ENCODE measurements at places on chromosomes 4 and X. TPM values are rescaled to one million over a fixed set of nuclear protein-coding genes. Genes with fewer than 3 reads are reported as not detected.

- no peaks in the 10 kb centered on the region for H3K4me1 ChIP-seq
- no peaks in the 10 kb centered on the region for H3K36me3 ChIP-seq
- DNase-seq, result no peak
- no peak overlapping the region for H3K4me3 ChIP-seq
These were observed 301.9 kb upstream of the ARSJ start for GRCh38 chr4:114281164-114281960.

DNA sequence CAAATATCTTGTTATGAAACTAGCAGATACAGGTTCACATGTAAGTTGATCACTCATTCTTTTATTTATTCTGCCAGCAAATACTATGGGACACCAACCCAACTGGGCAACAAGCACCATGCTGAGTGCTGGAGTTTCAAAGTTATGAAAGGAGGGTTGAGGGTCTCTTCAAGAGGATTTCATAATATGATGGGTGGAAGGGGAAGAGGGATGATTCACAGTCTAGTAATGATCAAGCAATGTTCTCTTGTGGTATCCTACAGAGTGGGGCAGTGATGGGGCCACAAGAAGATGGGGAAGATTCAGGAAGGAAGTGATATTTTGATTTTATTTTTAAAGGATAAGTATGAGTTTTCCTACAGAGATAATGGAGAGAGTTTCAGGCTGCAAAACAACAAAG lies 46.2 kb upstream of the TXK start:
- no peaks in the 10 kb centered on the region for H3K4me1 ChIP-seq
- H3K27me3 ChIP-seq, result no peaks in the 10 kb centered on the region
- no peak overlapping the region for H3K27ac ChIP-seq
- DNase-seq, result no peak
- no peak overlapping the region for H3K4me3 ChIP-seq

GRCh38 chrX:121546317-121546716 lies 498.9 kb downstream of the GLUD2 start:
- H3K4me1 ChIP-seq, result no peaks in the 10 kb centered on the region
- H3K36me3 ChIP-seq, result no peaks in the 10 kb centered on the region
- no peak overlapping the region for H3K4me3 ChIP-seq
- no peak overlapping the region for H3K27ac ChIP-seq
- H3K27me3 ChIP-seq, result no peaks in the 10 kb centered on the region

DNA sequence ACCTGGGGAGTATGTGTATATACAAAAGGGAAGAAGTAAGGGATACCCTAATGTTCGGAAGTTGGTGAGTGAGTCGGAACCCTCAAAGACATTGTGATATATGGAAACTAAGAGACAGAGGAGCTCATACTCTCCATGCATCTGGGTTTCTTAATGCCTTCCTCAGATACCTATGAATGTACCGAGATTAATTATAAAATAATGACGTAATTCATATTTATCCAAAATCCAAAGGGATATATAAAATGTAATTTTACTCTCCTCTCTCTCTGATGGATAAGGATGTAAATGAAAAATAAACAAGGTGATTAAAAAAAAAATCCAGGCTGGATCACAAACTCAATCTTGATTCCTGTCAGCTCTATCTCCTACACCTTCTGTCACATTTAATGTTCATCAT lies 275.9 kb upstream of the FAM241A start:
- H3K36me3 ChIP-seq, result no peaks in the 10 kb centered on the region
- H3K27me3 ChIP-seq, result no peaks in the 10 kb centered on the region
- H3K4me3 ChIP-seq, result no peak overlapping the region

- H3K36me3 ChIP-seq, result no peaks in the 10 kb centered on the region
- H3K27ac ChIP-seq, result no peak overlapping the region
- no peaks in the 10 kb centered on the region for H3K4me1 ChIP-seq
- no peak overlapping the region for H3K4me3 ChIP-seq
These were observed 56.2 kb upstream of the ANKRD50 start for GRCh38 chr4:124768596-124769365.

DNA sequence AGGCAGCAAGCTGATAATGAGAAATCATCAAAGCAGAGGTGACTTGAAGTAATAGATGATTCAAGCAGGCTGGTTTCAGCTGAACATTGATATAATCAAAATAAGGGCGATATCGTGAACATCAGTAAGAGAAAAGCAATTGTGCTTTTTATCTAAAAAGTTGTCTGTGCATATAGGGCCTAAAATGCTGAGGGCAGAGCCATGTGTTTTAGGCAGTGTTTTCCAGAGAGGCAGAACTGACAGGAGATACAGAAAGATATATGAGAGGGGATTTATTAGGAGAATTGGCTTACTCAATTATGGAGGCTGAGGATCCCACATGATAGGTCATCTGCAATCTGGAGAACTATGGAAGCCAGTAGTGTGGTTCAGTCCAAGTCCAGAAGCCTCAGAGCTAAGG lies 136.5 kb upstream of the NPY2R start:
- H3K27ac ChIP-seq, result no peak overlapping the region
- DNase-seq, result no peak
- no peaks in the 10 kb centered on the region for H3K36me3 ChIP-seq

The NXF2B gene
- total RNA-seq, result not detected

The CXXC4 gene
- total RNA-seq, result 10.6 TPM
